NCI-H2171 treated with DMSO at 0.1 percent for 48 hours (cell line): ENCODE measurements at places on chromosomes 5 and 9.
A peak's percentile ranks its signal among the peaks of the same experiment; 100 is the strongest.

DNA sequence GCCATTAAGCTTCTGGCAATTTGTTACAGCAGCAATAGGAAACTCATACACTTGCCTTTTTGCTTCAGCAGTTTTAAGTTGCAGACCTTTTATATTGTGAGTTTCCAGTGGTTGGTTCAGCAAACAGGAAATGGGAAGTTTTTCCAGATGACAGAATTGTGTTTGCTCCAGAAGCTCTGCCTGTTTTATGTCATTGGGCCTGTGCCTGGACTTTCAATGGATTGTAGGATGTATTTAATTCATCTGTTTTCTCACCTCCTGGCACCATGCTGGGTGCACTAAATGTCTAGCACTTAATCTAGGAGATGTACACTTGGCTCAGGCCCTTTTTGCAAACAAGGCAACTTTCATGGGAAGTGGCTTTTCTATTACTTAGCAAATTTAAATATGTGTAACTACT, 100.4 kb upstream of the CLINT1 start:
- DNase-seq = no peak

DNA sequence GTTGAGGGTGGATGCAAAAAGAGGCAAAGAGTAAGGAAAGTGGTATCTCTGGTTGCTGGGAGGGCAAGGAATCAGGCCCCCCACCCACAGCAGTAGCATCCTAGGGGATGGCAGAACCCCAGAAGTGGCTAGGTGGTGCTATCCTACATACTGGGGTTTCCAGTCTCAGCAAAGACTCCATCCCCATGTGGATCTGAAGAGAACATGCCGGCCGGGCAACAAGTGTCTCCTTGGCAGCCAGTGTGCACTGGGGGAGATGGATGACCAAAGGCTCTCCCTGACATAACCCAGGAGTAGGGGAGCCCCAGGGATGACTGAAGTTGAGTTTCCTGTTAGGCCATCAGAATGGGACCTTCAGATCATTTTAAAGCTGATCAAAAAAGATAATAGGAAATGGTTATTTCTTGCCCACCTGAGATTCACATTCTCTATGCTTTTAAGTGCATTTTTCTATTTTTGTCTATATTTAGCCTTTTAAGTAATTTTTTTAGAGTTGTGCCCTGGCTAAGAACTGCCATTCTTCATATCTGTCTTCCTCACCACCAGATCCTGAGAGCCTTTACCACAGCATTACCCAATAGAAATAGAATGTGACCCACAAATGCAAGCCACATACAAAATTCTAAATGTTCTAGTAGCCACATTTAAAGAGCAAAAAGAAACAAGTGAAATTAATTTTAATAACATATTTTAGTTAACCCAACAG, 78.7 kb upstream of the SMIM23 start:
- no peak for DNase-seq

DNA sequence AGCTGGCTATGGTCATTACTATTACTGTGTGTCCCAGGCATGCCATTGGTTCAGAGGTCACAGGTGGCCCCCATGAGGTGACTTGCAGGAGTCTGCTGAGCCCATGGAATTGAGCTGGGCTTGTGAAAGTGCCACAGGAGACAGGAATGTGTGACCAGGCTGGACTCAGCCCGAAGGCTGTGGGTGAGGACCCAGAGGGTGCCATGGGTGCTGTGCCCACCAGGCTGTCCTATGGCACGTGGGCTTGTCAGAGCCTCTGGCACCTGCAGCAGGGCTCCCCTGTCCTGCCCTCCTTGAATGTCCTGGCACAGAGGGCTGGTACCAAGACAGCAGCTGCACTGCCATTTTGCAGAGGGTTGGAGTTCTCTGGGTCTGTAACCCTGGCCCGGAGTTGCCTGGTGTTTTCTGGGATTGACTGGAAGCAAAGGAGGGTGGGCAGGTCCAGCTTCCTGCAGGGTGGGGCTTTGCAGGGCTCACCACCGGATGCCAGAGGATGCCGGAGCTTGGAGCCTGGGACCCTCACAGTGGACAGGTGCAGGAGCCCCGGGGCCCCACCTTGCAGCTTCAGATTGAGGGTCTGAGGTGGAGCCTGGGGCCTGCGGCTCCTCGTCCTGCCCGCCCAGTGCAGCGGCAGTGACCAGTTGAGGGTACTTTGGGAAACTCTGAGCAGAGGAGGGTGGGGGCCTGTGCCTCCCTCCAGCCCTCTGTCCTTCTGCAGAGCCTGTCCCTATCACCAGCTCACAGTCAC, 14.2 kb downstream of the COL5A1 start:
- DNase-seq = no peak

DNA sequence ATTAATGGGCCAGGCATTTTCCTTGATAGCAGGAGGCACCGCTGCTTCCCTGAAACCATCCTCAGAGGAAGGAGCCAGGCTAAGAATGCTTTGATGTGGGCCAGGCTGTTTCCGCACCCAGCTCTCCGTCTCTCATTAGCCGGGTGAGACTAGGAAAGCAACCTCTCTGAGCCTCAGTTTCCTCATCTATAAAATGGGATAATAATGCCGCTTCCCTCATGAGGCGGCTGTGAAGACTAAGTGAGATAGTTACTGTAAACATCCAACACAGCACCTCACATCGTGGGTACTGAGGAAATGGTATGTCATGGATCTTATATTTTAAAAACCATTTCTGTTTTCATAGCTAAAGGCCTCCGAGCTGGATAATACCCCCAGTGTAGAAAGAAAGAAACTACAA, 46.5 kb downstream of the NEK6 start:
- no peak for DNase-seq

- DNase-seq = no peak
These were observed 20.4 kb downstream of the TENT4A start for GRCh38 chr5:6733411-6734242.

DNA sequence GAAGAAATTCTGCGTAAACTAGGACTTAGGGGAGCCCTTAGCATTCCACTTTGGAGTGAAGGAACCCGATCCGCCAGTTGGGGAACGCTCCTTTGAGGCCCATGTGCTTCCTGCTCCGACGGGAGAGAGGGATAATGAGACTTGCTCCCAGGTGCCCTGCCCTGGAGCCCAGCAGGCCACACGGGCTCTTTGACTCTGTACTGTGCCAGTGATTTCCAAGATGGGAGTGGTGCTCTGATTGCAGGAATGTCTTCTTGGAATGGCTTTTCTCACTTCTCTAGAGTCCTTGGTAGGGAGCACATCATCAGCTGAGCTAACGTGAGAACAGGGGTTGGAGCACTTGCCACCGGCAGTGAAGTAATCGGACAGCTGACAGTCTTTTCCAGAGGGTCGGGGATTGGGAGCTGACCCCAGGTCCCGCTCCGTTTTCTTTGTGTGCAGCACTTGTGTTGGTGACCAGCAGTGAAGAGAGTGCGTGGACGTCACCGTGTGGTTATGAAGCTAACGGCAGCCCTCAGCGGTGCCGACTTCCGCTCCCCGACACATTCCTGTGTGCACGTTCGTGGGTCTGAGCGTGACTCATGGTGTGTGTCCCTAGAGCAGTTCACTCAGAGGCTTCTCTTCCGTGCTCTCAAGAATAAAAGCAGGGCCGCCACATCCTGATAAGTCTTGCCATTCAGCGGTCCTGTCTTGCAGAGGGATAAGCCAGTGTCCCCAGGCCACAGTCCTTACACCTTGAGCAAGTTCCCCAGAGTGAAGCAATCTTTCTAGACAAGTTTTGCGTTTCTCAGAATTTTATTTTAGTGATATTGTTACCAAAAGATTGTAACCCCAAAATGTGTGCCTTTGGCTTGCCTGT, 25.6 kb downstream of the ABL1 start:
- DNase-seq = no peak

DNA sequence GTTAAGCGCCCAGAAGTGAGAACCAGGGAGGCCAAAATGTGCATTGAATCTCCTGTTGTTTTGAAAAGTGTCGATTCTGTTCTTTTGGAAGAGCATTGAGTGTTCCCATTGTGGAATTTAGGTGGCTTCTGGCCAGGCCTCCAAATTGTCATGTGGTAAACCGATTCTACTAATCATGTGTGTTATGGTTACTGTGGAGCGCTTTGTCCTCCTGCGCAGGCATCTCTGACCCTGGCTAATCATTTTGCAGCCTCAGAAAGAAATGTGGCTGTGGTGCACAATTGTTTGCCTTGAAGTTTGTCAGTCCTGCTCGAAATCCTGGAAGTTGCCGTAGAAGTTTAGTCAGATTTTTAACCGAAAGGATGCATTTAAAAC, 121.3 kb downstream of the RASGRF2 start:
- DNase-seq = no peak

DNA sequence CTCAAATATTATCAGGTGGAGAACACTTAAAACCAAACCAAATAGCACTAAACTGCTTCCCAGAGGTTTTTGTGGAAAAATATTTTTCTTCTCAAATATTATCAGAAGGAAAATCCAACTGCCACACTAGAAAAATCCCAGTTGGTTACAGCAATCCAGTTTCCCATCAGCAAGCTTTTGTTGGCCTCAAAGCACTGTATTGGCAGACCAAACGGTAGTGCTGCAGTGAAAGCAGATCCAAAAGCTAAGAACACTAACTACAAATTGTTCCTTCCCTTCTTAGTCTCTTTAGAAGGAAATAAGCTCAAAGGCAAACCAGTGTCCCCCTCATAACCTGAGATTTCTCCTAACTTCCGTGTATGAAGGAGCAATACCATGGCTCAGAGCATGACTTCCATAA, 105.3 kb downstream of the TRIM36 start:
- DNase-seq = no peak

DNA sequence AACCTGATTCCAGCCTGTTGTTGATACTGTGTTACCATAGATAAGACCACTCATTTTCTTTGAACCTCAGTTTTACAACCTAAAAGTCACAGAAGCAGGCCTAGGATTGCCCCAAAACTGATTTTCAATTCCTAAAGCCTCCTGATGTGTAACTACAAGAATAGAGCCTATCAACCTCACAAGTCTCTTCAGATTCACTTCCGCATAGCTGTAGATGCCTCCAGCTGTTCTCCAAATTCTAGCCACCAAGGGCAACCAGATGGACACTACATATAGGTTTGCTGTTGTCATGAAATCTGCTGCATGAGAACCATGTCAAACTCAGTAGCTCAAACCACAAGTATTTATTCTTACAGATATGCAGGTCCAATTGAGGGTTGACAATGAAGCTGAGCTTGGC, 143.5 kb downstream of the SPATA31D1 start:
- DNase-seq = no peak

DNA sequence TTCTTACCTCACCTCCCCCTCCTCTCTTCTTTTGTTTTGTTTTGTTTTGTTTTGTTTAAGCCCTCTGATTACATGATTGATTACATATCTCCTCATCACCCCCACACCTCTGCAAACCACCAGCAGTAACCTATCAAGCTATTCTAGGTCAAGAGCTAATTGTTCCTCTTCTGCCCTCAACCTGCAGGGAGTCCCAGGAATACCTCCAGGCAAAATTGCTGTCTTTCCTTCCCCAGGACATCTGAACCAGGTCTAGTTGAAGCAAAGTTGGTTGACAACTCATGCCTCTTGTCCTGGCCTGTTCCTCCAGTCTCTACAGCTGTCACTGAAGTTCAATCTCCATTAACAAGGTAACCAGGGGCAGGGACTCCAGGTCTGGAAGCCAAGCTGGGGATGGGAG, 80.0 kb upstream of the PTGER4 start:
- DNase-seq = no peak

GRCh38 chr5:27619982-27620381, 581.6 kb upstream of the CDH9 start:
- DNase-seq = peak; percentile 30

DNA sequence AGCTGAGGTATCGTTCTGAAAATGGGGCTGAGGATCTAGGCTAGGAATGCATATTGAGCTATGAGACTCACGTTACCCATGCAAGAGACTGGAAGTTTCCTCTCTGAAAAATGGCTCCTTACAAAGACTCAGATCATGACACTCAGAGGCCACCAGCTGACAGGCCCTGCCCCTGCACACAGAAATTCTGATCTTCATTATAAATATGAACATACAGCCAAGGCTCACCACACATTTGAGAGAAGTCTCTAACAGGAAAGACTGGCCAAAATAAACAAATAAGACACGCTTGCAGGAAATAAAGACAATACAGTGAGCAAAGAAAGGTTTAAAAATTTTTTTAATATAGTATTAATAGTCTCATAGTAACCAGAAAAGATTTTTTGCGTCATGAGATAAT, 365.9 kb downstream of the NFIB start:
- DNase-seq = no peak

GRCh38 chr9:125564631-125565030, 142.4 kb downstream of the MAPKAP1 start:
- no peak for DNase-seq

DNA sequence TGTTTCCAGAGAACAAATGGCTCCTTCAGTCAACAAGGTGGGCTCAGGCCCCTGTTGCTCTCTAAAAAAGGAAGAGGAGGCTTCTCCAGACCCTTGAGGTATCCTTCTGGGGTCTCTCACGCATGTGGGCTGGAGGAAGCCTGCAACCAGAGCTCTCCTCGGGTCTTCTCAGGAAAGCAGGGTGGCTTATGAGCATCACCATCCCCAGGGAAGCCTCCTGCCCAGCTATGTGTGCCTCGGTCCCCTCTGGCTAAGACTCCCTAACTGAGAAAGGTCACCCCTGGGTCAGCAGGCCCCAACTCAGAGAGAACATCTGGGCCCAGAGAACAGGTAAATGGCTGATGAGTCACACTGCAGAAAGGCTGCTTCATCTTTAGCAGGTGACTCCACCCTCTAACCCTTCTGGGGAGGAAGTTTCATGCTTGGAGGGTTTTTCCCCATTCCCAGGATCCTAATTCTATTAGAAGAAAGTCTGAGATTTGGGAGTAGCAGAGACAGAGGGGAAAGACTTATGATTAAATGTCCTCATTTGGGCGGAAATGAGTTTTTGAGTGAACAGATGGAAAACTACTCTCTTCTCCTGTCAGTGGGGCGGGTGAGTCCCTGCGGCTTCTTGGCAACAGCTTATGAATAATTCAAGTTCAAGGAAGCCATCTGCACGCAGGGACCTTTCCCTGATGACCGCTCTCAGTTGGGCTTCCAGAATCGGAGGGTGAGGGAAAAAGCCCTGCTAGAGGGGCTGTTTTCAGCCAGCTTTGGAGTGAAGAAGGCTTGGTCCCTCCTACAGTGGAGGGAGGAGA, 41.9 kb downstream of the TGFBI start:
- DNase-seq = peak; percentile 38

DNA sequence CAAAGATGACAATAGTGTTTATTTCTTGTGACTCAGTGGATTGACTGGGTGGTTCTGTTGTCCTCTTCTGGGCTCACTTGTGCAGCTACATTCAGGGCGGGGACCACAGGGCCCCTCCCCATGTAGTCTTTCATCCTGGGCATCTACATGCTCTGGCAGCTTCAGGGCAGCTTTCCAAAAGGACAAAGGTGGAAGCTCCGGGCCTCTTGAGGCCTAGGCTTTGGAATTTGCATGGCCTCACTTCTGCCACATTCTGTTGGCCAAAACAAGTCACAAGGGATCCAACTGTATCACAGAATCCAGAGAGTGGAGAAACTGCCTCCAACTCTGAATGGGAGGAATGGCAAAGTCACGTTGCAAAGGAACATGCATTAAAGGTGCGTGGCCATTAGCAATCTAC, 64.3 kb downstream of the ARHGAP26 start:
- no peak for DNase-seq

GRCh38 chr9:20044686-20045085, 255.8 kb upstream of the SLC24A2 start:
- no peak for DNase-seq
